Activated CD4-positive, alpha-beta T cell treated with anti-CD3 and anti-CD28 coated beads, Interleukin-2, amount 10 ng/mL, durations not matched to agents 7 days and 5 days (primary cell): ENCODE measurements at places on chromosomes 13 and 19.

DNA sequence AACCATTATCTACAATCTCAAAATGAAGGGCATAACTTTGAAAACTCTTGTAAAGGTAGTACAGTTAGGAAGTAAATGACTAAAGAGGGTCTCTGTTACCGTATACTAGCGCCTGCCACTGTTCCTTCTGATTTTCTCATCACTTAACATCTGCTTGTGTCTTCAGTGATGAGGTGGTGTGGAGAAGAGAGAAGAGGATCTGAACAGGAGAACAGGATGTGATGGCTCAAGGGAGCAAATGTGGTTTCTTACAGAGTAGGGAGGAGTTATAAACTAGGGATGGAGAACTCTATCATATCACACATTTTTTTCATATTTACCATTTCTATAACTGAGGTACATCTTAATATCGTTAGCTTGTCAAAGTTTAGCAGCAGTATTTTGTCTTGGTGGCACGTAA is 1.1 kb downstream of the KCTD4 start:
- DNase-seq, result no peak
- no peaks in the 10 kb centered on the region for H3K27me3 ChIP-seq
- peaks cover 12% of the 10 kb centered on the region for H3K4me1 ChIP-seq
- H3K4me3 ChIP-seq, result no peak overlapping the region

- H3K4me3 ChIP-seq, result no peak overlapping the region
- H3K27ac ChIP-seq, result no peak overlapping the region
- peaks cover 6% of the 10 kb centered on the region for H3K4me1 ChIP-seq
- DNase-seq, result no peak
- no peaks in the 10 kb centered on the region for H3K36me3 ChIP-seq
- no peaks in the 10 kb centered on the region for H3K27me3 ChIP-seq
Observed at GRCh38 chr13:67023130-67023876, 206.8 kb downstream of the PCDH9 start.

GRCh38 chr13:77429320-77430142 is 102.6 kb upstream of the MYCBP2 start:
- no peak overlapping the region for H3K27ac ChIP-seq
- H3K27me3 ChIP-seq, result peaks cover 4% of the 10 kb centered on the region
- H3K4me3 ChIP-seq, result no peak overlapping the region
- DNase-seq, result no peak
- H3K4me1 ChIP-seq, result no peaks in the 10 kb centered on the region

GRCh38 chr19:58474291-58474996 is 1.7 kb upstream of the ZNF446 start:
- peak overlapping the region; percentile 84 for H3K4me3 ChIP-seq
- H3K27ac ChIP-seq, result peak overlapping the region; percentile 59
- no peak for DNase-seq
- H3K36me3 ChIP-seq, result peaks cover 11% of the 10 kb centered on the region

DNA sequence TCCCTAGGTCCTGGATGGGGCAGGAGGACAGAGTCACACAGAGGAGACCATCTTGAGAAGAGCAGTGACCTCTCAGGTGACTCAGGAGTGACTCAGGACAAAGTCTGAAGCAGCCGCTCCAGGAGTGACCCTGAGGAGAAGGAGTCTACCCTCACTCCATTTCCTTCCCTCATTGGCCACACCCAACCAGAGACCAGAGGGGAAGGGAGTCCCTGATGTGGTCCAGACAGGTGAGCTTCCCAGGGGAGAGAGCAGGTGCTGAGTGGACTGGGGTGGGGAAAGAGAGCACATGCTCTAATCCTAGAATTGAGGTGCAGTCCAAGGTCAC is 75.5 kb upstream of the MEDAG start:
- DNase-seq, result no peak
- no peak overlapping the region for H3K27ac ChIP-seq

- peaks cover 4% of the 10 kb centered on the region for H3K36me3 ChIP-seq
- peak overlapping the region; percentile 9 for H3K27ac ChIP-seq
- H3K4me1 ChIP-seq, result peaks cover 53% of the 10 kb centered on the region
- H3K4me3 ChIP-seq, result no peak overlapping the region
- no peaks in the 10 kb centered on the region for H3K27me3 ChIP-seq
Observed at GRCh38 chr19:43471091-43471490, 5.7 kb upstream of the LYPD3 start.
